Stimulated activated CD4-positive, alpha-beta T cell treated with anti-CD3 and anti-CD28 coated beads, Interleukin-4, amount 100 ng/mL, for 4 hours (primary cell): ENCODE measurements at places on chromosomes 1 and 21.

- DNase-seq = no peak
Observed at GRCh38 chr1:204870160-204870912, at the start of gene NFASC. NFASC (plus strand) TSS chr1:204870862; CDS start chr1:204944316, 73,454 bp downstream.

- no peak for DNase-seq
Observed at GRCh38 chr1:156148216-156148615, 5.2 kb upstream of the SEMA4A start.

DNA sequence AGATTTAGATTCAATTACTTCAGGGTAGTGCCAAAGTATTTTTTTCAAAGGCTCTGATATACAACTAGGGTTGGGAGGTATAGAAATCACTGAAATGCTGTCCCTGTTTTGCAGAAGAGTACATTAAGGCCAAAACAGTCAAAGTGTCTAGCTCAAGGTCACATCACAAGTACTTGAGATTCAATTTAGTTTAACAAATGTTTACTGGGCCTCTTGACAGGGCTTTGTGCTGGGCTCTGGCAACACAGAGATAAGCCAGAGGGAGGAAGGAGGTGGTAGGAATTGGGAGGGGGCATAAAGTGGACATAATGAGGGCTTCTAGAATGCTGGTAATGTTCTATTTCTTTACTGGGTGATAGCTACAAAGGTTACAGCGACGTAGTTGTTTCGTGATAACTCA is 2.3 kb upstream of the SLC9A1 start:
- DNase-seq = no peak

GRCh38 chr1:186781730-186782129 is 47.0 kb upstream of the PLA2G4A start:
- no peak for DNase-seq

- no peak for DNase-seq
Observed at GRCh38 chr21:25518491-25518911, 88.8 kb downstream of the MRPL39 start.

DNA sequence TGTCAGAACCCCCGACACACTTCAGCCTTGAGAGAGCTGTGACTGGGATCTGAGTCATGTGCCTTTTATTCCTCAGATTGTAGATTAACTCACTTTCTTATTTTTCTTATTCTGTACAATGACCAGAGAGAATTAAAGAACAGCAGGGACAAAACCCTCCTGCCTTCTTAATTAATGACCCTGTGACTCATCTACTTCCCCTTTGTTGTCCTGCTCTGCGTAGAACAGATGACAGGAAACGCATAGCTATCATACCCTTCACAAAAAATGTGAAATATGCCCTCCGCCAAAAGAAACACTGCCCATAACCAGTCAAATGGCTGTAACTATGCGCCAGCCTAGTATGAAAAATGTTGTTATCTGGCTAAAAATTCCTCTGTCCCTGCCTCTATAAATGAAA is 9.1 kb upstream of the PADI2 start:
- DNase-seq = no peak

- DNase-seq = no peak
Observed at GRCh38 chr1:164772635-164773034, 213.7 kb downstream of the PBX1 start.

GRCh38 chr1:169318536-169319244 is 48.9 kb downstream of the NME7 start:
- DNase-seq = no peak

GRCh38 chr1:65207317-65207716 is 59.3 kb downstream of the AK4 start:
- DNase-seq = no peak

GRCh38 chr1:154453161-154453560 is 48.0 kb downstream of the IL6R start:
- DNase-seq = no peak

DNA sequence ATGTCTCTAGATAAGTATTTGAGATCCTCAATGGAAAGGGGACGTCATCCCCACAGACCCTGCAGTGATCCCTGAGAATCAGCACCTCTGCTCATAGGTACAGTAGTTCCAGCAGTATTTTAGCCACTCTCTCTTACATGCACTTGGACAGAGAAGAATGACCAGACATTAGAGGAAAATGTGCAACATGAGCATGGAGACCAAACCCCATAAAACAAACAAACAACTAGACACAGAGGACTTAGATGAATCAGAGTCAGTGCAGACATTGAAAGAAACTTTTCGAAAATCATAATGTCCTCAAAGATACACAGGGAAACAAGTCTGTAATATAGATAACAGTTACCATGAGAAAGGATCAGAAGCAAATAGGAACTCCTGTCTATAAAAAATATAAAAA is 108.2 kb downstream of the LYPLAL1 start:
- DNase-seq = no peak

- no peak for DNase-seq
Observed at GRCh38 chr1:52264530-52265115, 101.4 kb downstream of the CC2D1B start.
